Stimulated activated CD8-positive, alpha-beta memory T cell treated with anti-CD3 and anti-CD28 coated beads, Interleukin-15, amount 100 ng/mL, for 1 hour (primary cell): ENCODE measurements at places on chromosomes 13 and 19.

DNA sequence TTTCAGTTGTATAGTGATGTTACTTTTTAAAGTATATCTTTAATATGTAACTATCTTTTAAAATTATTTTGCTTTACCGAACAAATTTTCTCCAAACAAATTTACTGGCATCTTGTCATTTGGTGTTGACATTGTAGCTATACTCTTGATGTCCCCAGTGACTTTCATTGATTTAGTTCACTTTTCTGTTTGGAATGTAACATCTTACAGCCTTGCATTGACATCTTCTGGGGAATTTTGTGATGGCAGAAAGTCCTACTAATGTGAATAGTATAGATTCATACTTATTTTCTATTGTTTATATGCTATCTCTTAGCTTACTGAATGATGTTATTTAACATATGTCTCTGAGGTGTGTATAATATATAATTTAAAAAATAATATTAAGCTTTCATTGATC, 800.9 kb upstream of the ATXN8OS start:
- DNase-seq, result no peak

GRCh38 chr19:46491975-46492682, 3.5 kb downstream of the PNMA8B start:
- no peak for DNase-seq

DNA sequence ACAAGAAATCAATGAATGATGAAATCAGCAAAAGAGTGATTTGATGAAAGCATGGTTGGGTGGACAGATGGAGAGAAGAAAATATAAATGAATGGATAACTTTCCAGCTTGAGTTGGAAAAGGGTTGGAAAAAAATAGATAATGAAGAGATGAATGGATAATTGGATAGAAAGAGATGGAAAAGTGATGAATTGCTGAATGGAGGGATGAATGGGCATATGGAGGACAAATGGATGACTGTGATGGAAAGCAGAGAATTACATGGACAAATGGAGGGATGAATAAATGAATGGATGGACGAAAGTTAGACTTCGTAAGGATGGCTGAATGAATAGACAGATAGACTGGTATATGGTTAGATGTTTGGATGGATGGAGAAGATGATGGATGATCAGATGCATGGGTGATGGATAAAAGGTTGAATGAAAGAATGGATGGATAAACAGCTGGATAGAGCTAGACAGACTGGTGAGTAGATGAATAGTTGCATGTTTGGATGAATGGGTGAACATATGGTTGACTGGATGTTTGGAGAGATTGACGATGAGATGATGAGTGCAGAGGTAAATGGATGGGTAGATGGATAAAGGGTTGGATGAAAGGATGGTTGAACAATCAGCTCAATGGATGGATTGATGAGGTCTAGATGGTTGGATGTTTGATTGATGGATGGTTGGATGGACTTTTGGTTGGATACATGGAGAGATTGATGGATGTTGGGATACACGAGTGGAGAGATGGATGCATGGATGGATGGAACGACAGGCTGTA, 11.8 kb downstream of the LGALS7B start:
- DNase-seq, result no peak

GRCh38 chr19:4671185-4671851, 1.2 kb upstream of the MYDGF start:
- no peak for DNase-seq

DNA sequence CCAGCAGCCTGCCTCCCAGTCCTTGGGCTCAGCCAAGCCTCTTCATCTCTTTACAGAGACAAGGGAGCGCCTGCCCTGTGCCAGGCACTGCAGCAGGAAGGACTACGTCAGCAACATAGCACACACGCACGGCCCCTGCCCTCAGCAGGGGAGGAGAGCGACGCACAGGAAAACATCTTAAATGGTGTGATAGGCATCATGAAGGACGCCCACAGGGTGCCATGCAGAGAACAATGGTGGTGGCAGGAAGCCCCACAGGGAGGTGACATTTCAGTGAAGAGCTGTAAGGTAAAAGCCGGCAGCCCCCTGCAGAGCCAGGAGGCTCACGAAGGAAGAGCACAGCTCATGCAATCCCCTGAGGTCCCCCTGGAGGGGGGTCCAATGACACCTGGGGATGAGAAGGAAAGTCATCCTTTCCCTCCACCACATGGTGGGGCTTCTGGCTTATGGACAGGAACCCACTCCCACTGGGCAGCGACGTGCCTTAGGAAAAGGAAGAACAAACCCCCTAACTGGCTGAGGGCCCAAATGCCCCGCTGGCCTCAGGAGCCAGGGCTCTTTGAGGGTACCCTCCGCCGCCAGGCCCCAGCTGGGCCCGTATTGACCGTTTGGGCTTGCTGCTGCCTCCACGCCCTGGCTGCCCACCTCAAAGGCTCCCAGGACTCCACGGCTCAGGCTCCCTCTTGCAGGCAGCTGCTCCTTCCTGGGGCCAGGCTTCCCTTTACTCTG, 37.3 kb upstream of the C13orf42 start:
- no peak for DNase-seq
